ENCODE measurements at places on chromosomes 7 and 10.

DNA sequence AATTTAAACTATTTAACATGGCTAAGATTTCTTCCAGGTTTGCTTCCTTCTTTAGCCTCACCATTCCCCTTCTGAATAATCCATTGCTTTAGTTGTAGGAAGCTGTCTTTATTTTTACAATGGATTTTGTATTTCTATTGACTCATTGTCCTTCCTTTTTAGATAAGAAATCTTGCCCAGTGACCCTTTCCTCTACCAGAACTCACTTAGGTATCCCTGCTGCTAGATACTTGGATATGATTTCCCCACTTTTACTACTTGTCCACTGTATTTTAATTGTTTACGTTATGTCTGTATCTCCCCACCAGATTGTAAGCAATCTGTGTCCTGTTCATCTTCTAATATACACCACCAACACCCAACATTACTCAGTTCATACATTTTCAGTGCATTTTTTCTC is 47.7 kb upstream of the MDFIC start:
- no peak for DNase-seq

- DNase-seq = no peak
Measured at GRCh38 chr10:99341248-99341647, 12.1 kb downstream of the CNNM1 start.

DNA sequence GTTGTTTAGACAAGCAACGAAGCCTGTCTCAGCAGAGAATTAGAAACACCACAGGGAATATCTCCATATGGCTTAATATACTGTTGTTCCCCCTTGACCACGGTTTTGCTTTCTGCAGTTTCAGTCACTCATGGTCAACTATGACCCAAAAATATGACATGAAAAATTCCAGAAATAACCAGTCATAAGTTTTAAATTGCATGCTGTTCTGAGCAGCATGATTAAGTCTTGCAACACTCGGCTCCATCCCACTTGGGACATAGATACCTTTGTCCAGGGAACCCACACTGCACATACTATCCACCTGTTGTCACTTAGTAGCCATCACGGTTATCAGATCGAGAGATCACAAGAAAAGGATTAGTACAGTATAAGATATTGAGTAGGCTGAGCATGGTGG is 60.7 kb upstream of the FOXK1 start:
- DNase-seq = no peak

DNA sequence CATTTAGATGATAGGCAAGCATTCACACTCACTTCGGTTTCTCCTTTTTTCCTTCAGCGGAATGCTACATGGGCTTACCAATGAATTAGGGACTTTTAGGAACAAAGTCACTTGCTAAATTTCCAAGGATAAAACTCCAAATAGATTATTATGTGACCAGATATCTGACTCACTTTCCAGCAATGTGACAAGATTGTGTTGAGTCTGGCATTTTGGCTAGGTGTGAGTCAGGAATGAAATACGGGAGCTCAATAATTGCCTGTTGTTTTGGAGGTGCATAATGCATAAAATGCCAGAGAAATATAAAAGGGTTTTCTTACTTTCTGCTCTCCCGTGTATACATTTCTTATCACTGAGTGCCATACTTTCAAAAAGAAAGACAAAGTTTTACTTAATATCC is 721.1 kb downstream of the KCNMA1 start:
- DNase-seq = no peak

DNA sequence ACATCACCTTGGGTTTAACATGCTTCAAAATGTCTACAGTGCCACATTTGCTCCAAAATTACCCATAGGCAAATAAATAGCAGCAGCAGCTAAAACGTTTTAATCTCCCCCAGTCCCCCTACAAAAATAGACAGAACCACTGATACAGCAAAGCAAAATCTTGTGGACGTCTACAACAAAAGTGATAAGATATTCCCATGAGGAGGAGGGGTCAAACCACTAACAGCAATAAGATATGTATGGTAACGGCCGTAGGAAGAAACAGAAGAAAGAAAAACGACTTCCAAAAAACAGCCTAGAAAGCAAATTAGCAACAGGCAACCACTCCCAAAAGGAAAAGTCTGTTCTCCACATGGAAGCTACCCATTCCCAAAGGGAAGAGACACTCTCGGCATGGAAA is 34.5 kb upstream of the ST8SIA6 start:
- no peak for DNase-seq

DNA sequence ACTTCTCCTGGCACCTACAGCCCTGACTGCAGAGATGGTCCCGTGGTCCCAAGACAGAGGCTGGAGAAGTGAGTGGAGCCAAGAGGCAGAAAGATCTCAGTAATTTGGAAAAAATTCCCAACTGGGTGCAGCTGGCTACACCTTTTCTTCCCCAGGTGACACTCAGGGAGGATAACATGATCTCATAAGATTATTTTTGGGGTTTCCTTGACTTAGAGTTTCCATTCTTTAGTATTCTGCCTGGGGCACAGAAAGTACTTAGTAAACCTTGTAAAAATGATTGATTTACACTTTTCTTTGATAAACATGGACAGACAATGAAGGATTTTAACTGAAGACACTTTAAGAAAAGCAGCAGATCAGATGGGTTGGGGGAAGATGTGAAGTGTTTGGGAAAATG is 38.6 kb downstream of the HECW1 start:
- no peak for DNase-seq

DNA sequence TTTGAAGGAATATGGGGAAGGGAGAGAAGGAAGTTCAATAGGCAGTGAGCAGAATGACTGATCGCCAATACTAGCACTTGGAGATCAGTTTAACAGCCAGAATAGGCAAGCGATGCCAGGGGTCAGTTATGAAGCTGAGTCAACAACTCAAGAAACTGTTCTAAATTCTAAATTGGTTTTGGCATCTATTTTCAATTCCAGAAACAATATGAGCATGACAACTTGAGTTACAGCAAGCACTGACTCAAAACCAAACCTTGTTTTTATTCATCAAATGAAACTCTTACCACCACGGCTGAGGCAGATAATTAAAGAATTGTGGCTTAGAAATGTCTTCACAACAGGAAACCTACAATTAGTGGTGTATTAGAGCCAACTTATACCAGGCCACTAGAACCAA is 180.5 kb upstream of the ASAH2 start:
- DNase-seq = peak; percentile 16

GRCh38 chr10:27660711-27661110 is 84.9 kb downstream of the MKX start:
- DNase-seq = no peak

- DNase-seq = peak; percentile 86
Measured at GRCh38 chr7:92904244-92905131, 68.1 kb upstream of the CDK6 start.

GRCh38 chr7:139992353-139993044 is 70.3 kb downstream of the PARP12 start:
- no peak for DNase-seq

- peak; percentile 60 for DNase-seq
Measured at GRCh38 chr7:1922071-1922869, 252.2 kb downstream of the ELFN1 start.

- no peak for DNase-seq
Measured at GRCh38 chr10:75108684-75109458, 2.6 kb upstream of the SAMD8 start.

DNA sequence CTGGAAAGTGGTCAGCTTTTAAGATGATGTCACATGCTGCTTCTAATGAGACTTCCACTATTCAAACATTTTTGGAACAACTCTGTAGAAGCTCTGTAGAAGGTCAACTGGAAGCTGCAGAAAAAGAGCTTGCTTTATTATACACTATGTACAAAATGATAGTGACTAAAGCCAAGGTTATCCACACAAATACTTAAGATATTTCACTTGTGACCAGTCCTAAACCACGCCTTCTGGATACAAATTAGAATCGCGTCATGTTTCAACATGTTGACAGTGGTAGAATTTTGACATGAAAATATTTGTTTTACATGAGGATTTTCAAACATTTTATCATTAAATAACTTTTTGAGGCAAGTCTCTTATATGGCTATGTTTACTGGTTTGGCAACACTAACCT is 499.6 kb upstream of the PHF14 start:
- no peak for DNase-seq

DNA sequence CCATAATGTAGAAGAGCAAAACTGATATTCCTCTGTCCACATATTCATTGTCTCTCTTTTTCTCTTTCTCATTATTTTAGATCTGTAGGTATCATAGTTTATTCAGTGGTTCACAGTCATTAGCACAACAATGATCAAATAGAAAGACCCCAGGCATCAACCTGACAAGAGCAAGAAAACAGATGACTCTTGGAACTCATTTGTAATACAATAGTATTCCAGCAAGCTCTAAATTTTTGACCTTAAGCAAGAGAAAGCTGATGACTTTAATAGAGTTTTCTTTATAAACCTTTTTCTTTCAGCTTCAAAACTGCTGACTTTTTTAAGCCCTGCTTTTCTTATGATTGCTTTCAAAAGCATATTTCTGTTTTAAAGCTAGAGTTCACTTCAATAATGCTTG is 507.5 kb upstream of the SORCS1 start:
- DNase-seq = no peak

DNA sequence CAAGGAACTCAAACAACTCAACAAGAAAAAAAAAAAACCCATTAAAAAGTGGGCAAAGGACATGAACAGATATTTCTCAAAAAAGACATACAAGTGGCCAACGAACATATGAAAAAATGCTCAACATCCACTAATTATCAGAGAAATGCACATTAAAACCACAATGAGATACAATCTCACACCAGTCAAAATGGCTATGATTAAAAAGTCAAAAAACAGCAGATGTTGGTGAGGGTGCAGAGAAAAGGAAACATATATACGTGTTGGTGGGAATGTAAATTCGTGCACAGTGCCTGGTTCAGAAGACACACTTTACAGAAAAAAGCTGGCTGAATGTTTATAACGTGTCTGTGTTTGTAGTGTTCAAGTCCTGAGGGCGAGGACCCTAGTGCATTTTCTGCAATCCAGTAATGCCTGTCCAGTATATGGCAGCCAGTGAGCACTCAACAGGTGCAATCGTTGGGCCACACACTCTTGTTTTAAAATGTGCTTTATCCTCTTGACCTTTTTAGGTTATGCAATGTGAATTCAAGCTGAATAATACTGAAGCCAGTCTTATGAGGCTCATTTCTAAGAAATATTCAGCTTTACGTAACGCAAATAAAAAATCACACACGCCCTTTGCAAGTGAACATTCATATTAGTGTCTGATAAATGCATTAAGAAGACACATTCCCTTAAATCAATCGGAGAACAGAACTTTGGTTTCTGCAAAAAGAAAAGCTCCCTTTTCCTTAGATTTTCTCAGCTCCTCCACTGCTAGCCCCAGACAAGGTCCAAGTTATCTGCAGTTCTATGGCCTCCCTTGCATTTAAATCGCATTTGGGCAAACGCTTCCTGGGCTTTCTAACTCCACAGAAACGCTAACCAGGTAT is 813 bp upstream of the MTURN start:
- no peak for DNase-seq

DNA sequence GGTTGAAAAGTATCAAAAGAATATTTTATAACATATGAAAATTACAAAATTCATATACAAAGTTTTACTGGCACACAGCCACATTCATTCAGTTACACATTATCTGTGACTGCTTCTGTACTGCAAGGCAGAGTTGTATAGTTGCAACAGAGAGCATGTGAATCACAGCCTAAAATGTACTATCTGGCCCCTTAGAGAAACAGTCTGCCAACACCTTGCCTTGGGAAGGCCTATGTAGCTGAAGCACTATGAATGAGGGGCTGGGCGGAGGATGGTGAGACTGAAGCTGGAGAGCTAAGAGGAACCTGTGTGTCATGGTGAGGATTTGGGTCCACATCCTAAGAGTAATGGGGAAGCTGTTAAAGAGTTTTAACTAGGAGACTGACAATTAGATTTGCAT is 35.7 kb downstream of the PDZD8 start:
- no peak for DNase-seq

- DNase-seq = no peak
Measured at GRCh38 chr7:1027242-1028043, 16.9 kb upstream of the GPR146 start.

DNA sequence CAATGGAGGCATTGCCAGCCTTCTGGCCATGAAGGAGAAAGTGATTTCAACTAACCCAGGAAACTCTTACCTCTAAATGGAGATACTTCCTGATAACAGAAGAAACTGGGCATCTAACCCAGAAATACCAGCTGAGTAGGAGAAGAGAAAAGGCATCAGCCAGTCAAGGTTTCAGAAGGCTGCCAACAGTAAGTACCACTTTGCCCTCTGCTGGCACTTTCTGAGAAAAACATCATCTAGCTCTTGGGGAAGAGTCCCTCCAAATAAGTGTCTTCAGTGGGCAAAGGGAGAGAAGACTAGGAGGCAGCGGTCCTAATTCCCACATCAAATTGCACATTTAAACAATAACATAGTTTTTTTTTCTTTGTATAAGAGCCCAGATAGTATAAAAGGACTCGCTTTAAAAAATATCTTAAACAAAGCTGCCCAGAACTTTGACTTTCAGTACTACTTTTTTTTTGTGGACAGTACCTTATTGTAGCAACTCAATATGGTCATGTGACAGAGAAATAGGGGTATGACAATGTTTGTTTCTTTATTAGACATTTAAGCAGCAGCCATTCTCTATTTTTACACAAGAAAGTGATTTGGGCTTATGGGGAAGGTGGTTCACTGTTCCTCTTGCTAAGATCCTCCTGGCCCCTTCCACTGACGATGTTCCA is 157.3 kb downstream of the CTTNBP2 start:
- no peak for DNase-seq

- peak; percentile 17 for DNase-seq
Measured at GRCh38 chr10:27746397-27747095, 927 bp upstream of the MKX start.

- no peak for DNase-seq
Measured at GRCh38 chr10:78745441-78745840, 323.3 kb upstream of the ZMIZ1 start.

DNA sequence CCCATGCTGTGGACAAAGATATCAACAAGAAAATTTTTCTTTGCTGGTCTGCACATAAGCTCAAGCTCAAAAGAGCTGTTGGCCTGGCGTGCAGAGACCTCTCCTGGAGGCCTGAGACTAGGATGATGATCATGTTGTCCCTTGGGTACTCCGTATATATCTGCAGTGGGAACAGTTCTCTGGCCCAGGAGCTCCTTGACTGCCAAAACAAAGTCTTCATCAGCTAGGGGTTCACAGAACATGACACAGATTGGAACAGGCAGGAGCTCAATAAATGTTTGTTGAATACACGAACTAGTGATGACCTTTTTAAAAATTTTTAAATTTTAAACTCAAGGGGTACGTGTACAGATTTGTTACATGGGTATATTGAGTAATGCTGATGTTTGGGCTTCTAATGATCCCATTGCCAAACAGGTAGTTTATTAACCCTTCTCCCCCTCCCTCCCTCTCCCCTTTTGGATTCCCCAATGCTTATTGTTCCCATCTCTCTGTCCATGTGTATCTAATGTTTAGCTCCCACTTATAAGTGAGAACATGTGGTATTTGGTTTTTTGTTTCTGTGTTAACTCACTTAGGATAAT is 49.1 kb downstream of the ZNF783 start:
- DNase-seq = no peak

DNA sequence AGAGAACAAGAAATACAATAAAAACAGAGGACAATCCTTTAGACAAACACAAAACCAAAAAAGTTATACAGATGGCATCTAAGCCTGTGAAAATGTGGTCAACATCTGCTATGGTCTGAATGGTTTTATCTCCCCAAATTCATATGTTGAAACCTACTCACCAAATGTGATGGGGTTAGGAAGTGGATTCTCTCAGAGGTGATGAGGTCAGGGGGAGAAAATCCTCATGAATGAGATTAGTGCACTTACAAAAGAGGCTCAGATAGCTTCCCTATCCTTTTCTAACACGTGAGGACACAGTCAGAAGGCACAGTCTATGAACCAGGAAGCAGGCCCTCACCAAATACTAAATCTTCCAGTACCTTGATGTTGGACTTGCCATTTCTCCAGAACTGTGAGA is 147.8 kb upstream of the GPR22 start:
- no peak for DNase-seq

GRCh38 chr10:20726381-20726780 is 170.7 kb downstream of the NEBL start:
- DNase-seq = no peak
